ENCODE measurements at places on chromosomes 3 and 15. TPM values are rescaled to one million over a fixed set of nuclear protein-coding genes. Genes with fewer than 3 reads are reported as not detected.

The TLR9 gene
- polyA plus RNA-seq: 0.37 TPM

The DUOXA2 gene
- polyA plus RNA-seq: not detected

DNA sequence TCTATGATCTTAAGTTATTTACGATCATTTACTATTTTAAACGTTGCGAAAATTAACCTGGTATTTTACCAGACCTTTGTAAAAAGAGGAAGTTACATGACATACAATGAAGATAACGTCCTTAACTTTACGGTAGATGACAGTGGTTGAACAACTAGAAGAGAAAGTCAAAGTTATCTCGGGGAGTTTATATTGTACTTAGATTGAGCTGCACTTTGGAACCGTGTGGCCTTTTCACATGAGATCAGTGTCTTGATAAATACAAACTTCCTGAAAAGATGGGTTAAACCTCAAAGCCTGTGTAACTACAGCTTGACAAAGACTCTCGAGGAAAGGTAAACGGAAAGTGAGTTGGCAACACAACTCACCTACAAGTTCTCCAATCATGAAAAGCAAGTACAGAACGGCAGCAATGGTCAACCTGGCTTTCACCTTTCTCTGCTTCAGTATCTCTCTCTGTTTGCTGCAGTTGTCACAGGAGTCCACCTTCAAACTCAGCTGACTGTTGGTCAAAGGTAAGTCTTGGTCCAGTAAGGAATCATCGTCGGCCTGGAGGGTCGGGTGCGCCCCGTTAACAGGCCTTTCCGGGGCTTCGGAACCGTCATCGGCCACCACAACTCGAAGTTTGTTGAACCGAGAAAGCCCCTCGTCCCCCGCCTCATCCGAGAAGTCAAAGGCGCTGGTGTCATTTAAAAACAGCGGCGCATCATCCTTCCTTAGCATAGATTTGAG is 793 bp downstream of the SLC30A4 start:
- peak overlapping the region; percentile 62 for H3K4me3 ChIP-seq
- peaks cover 22% of the 10 kb centered on the region for H3K27me3 ChIP-seq
- H3K36me3 ChIP-seq: no peaks in the 10 kb centered on the region

DNA sequence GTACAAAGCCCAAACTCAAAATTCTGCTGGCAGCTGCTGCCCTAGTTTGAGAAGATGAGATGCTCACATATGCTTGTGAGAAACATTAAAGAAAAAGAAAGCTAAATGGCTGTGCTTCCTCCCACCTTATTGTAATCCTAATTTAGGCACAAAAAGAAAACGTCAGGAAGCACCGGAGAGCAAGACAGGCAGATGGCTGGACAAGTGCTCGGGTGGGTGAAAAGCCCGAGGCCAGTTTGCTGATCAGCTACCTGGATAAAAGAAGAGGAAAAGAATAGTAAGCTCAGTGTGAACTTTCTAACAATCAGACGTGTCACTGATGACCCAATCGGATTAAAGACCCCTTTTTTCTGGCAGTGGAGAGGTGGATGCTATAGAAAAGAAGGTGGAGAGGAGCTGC is 368.0 kb upstream of the ATP10A start:
- H3K27ac ChIP-seq: no peak overlapping the region
- H3K4me1 ChIP-seq: no peaks in the 10 kb centered on the region
- no peak overlapping the region for H3K4me3 ChIP-seq

DNA sequence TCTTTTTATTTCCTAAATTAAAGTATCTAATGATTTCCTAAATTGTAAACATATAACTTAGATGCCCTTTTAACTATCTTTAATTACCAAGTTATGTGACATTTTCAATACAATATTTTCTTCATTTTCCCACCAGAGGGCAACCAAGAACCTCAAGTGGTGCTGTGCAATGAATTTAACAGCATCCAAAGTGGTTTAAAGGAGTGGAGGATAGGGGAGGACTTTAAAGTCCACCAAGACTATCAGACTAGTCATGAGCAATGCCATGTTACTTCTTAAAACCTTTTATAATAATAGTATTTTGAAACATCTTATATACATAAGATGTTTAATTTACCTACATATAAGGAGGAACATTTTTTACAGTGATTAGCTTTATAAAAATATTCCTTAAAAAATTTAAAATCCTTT is 74.4 kb downstream of the DLG1 start:
- peaks cover 2% of the 10 kb centered on the region for H3K36me3 ChIP-seq
- no peak overlapping the region for H3K27ac ChIP-seq
- DNase-seq: peak; percentile 20
- H3K4me1 ChIP-seq: peaks cover 3% of the 10 kb centered on the region

DNA sequence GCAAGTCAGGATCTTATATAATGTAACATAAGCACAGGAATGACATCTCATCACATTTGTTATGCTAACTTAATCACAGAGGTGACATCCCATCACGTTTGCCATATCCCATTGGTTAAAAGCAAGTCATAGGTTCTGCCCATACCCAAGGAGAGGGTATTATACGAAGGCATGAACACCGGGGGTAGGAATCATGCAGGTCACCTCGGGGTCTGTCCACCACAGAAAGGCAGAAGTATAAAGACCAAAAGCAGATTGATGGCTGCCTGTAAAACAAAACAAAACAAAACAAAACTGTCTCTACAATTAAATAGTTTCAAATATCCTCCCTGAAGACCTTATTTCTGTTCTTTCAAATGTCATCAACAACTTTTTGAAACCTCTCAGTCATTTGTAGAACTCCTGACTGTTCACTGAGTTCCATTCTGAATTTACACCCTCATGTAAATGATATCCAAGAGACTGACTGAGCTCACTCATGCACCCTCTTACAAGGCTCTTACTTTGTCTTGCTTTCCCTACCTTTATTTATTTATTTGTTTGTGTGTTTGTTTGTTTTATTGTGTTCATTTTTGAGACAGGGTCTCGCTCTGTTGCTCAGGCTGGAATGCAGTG is 22.7 kb upstream of the ZNF639 start:
- H3K27ac ChIP-seq: no peak overlapping the region
- no peak for DNase-seq
- H3K27me3 ChIP-seq: no peaks in the 10 kb centered on the region
- H3K36me3 ChIP-seq: no peaks in the 10 kb centered on the region
- no peak overlapping the region for H3K4me3 ChIP-seq

- no peak for DNase-seq
- no peaks in the 10 kb centered on the region for H3K36me3 ChIP-seq
- H3K27ac ChIP-seq: no peak overlapping the region
- no peak overlapping the region for H3K4me3 ChIP-seq
- no peaks in the 10 kb centered on the region for H3K27me3 ChIP-seq
These were observed 41.0 kb upstream of the TCF12 start for GRCh38 chr15:56877255-56877970.

DNA sequence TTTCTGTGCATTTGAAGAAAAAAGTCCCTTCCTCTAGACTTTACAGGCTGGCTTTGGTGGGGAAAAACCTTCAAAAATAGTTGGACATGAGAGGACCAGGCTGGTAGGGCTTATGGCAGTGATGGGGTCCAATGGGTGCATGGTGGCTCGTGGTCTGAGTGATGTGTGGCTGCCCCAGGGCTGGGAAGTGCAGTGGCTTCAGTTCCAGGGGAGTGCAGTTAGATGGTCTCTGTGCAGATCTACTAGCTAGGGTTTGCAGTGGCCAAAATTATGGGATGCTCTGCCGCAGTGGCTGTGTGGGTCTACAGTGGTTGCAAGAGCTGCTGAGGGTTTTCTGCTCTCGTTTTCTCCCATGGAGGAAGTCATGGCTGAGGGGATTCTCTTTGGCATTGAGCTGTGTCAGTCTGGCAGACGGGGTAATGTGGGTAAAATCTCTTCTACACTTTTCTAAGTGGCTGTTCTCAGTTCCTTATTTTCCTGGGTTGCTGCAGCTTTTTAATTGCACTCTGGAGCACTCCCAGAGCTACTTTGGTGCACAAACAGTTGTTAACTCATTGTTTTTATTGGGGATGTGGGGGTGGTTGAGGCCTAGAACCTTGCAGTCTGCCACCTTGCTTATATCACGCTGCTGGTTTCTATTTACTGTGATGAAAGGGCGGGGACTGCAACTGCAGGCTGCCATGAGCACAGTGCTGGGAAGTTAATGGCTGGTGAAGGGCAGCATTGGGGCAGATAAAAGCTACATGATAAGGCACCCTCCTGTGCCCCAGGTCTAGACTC is 1324.6 kb downstream of the NSUN3 start:
- H3K4me3 ChIP-seq: no peak overlapping the region
- H3K27me3 ChIP-seq: no peaks in the 10 kb centered on the region
- H3K27ac ChIP-seq: no peak overlapping the region
- DNase-seq: no peak
- H3K4me1 ChIP-seq: no peaks in the 10 kb centered on the region

GRCh38 chr15:42033214-42033873 is 12.5 kb upstream of the PLA2G4E start:
- no peaks in the 10 kb centered on the region for H3K27me3 ChIP-seq
- peaks cover 8% of the 10 kb centered on the region for H3K4me1 ChIP-seq
- no peak overlapping the region for H3K4me3 ChIP-seq
- no peaks in the 10 kb centered on the region for H3K36me3 ChIP-seq

- peaks cover 12% of the 10 kb centered on the region for H3K4me1 ChIP-seq
- H3K27ac ChIP-seq: no peak overlapping the region
- H3K27me3 ChIP-seq: no peaks in the 10 kb centered on the region
These were observed 173.9 kb upstream of the ADAMTS9 start for GRCh38 chr3:64861684-64862083.

DNA sequence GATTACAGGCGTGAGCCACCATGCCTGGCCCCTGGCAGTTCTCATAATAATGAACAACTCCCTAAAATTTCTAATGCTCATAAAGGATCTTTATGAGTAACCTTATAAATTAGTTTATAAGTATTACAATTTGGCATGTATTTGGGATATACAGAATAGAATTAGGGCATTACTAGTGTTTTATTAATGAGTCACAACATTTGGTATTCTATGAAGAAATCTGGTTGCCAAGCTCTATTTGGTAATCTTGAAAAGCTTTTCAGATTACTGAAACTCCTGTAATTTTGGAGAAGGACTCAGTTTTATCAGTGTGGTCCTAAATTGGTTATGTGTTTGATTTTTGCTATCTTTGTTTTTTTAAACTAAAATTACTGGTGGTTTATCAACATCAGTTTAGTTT is 45.8 kb downstream of the TM6SF1 start:
- H3K27ac ChIP-seq: no peak overlapping the region
- H3K36me3 ChIP-seq: peaks cover 13% of the 10 kb centered on the region
- no peaks in the 10 kb centered on the region for H3K4me1 ChIP-seq
- no peaks in the 10 kb centered on the region for H3K27me3 ChIP-seq

DNA sequence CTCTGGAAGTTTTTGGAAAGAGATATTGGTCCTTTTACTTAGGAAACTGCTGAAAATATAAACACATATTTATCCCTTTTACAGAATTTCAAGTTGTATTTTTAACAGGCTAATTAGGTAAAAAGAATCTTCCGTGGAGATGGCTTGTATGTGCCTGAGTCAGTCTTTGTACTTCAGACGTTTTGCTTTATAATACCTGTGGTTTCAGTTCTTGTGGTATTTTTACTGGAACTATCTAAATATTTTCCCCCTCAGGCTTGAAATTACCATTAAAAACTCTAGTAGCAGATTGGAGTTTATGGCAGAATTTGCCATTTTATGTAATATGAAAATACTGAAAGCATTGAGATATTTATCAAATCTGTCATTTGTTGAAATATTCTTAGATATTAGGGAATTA is 151.6 kb upstream of the CGNL1 start:
- DNase-seq: no peak
- H3K36me3 ChIP-seq: no peaks in the 10 kb centered on the region
- H3K4me1 ChIP-seq: no peaks in the 10 kb centered on the region
- no peak overlapping the region for H3K4me3 ChIP-seq
- no peak overlapping the region for H3K27ac ChIP-seq

DNA sequence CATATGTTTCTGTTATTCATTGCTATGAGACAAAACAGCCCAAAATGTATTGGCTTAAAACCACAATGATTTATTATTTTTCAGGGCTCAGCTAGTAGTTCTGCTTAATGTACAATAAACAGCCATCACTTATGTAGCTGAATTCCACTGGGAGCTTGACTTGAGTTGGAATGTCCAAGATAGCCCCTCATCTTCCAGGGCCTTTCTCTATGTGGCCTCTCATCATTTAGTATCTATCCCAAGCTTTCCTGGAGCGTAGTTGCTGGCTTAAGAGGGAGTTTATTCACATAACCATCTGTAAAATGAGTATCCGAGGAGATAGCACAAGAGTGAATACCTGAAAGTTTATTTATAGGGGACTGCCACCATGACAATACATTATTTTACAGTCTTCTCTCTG is 176.8 kb downstream of the EPHA6 start:
- no peak overlapping the region for H3K27ac ChIP-seq
- no peaks in the 10 kb centered on the region for H3K36me3 ChIP-seq
- DNase-seq: no peak
- H3K27me3 ChIP-seq: no peaks in the 10 kb centered on the region
- no peak overlapping the region for H3K4me3 ChIP-seq
- H3K4me1 ChIP-seq: no peaks in the 10 kb centered on the region

DNA sequence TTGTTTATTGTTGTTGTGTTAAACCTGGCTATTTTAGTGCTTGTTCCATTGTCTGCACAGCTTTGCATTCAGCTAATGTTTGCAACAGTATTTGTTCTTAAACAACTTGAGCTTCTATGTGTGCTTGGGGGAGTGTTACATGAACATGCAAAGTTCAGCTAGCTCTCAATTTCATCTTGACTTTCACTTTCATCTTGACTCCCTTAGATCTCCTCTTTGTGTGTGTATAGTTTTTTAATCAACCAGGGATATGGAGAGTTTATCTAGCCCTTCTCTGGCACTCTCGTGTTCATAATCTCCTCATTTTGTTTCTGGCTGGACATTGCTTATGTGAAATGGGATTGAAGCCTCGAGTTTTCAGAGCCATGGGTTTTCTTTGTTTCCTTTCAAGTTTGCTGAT is 212.4 kb upstream of the ZBTB20 start:
- no peaks in the 10 kb centered on the region for H3K27me3 ChIP-seq
- H3K27ac ChIP-seq: no peak overlapping the region
- no peak for DNase-seq
- no peaks in the 10 kb centered on the region for H3K36me3 ChIP-seq
- H3K4me1 ChIP-seq: no peaks in the 10 kb centered on the region

GRCh38 chr3:192261135-192261534 is 466.2 kb downstream of the FGF12 start:
- no peak overlapping the region for H3K27ac ChIP-seq
- no peak overlapping the region for H3K4me3 ChIP-seq
- H3K27me3 ChIP-seq: no peaks in the 10 kb centered on the region
- H3K36me3 ChIP-seq: no peaks in the 10 kb centered on the region

The SEC62 gene
- polyA plus RNA-seq: 98.0 TPM

GRCh38 chr3:127413871-127414270 is 126.0 kb upstream of the PRR20G start:
- no peaks in the 10 kb centered on the region for H3K36me3 ChIP-seq
- no peak overlapping the region for H3K27ac ChIP-seq
- no peak overlapping the region for H3K4me3 ChIP-seq
- peaks cover 30% of the 10 kb centered on the region for H3K27me3 ChIP-seq

- peaks cover 49% of the 10 kb centered on the region for H3K27me3 ChIP-seq
- DNase-seq: no peak
- no peak overlapping the region for H3K27ac ChIP-seq
These were observed 16.9 kb upstream of the MEX3B start for GRCh38 chr15:82062479-82063454.

DNA sequence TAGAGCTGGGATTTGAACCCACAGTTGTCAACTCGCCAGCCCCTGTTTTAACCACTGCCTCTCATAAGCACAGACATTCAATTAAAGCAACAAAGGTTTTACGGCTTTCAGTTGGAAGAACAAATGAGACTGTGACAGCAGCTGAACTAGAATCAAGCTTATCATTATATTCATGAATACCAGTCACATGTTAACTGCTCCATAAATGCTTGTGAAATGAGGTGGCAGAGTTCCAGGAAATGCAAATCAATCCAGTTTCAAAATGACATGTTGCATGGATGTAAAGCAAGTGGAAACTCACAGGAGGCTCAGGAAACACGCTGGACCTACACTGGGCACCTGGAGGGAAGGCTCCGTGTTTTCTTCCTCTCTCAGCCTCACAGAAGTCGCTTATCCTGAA is 3.9 kb downstream of the GP5 start:
- peaks cover 21% of the 10 kb centered on the region for H3K27me3 ChIP-seq
- peak; percentile 89 for DNase-seq
- H3K27ac ChIP-seq: peak overlapping the region; percentile 73
- peaks cover 24% of the 10 kb centered on the region for H3K4me1 ChIP-seq

All from large intestine (tissue), 12 donors.